ENCODE measurements at places on chromosomes 11 and 22.

GRCh38 chr11:832529-833113 is at the start of gene CD151:
Gene CD151 (plus strand): TSS chr11:832952. CDS start chr11:836070, 3,118 bp downstream.
- no peak for DNase-seq

GRCh38 chr22:20606784-20607128 is 99.3 kb downstream of the MED15 start:
- no peak for DNase-seq

GRCh38 chr11:65502555-65503367 is 3.9 kb downstream of the MALAT1 start:
- DNase-seq: no peak

DNA sequence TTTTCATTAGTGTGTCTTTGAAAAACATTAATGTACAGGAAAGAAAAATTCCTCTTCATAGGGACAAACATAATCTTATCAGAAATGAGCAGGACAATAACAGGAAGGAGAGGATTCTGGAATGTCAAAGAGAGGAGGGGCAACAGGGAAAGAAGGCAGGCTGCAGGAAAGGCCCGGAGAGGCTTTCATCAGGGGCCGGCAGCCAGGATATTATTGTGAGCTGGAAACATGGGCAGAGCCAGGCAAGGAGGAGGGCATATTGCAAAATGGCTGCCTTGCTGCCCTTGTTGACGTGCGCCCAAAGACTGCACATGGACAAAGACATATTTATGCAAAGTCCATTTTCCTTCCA is 433.7 kb downstream of the ETS1 start:
- DNase-seq: no peak

DNA sequence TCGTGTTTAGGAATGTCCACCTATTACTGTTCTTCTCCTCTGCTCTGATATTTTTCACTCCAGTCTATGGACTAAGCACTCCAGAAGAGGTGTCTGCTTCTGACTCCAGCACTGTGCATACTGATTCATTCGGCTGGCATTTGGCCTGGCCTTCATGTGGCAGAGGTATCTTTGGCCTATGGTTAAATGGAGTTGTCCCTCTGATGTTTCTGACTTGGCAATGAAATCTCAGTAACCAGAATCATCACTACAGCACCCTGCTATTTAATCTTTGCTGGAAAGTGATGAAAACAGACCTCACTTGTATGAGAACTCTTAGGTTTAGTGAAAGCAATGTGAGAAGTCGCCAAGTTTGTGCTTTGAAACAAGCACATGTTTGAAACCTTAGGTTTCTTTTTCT is 155.2 kb downstream of the MAML2 start:
- DNase-seq: no peak

DNA sequence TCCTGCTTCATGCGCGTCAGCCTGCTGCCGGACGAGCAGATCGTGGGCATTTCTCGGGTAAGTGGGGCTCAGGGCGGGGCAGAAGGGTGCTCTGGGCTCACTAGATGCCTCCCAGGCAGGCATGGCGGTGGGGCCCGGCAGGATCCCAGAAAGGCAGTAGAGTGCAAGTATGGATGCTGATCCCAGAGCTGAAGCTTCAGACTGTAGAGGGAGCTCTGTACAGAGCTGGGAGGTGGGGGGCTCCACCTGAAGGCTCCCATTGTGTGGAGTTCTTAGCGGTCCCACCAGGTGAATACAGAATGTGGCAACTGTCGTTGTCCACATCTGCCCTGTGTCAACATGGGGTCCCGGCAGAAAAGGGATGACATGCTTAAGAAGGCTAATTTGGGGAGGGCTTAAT is 16.5 kb upstream of the RHOD start:
- DNase-seq: no peak

DNA sequence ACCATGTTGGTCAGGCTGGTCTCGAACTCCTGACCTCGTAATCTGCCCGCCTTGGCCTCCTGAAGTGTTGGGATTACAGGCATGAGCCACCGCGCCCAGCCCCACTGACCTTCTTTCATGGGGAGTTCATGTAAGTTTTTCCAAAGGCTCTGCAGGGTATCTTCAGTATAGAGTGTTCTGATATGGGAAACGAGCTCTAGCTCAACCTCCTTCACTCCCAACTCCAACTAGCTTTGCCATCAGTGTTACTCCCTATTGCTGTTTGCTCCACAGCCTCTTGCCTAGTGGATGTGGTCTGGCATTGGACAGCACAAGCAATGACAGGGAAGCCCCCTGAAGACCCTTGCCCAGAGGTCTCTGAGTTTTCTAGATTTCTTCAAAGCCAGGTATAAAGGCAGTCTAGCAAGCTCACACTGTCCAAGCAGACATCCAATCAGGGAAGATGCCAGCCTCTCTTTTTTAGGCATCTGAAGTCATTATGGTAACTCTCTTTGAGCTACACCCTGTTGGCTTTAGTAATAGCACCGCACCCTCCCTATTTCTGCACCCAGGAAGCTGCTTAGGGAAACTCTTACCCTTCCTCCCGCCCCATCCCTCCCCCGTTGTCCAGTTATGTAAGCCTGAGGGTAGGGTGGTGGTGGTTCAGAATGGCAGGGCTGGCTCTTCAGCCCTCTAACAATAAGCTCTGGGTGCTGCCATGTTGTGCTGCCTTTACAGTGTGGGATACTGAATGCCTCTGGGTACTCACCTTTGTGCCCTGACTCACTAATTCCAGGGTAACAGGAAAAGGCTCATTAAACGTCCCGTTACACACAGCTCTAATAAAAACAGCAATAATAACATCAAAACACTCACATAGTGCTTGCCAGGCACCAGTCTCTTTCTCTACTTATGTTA is 41.4 kb upstream of the CLDN5 start:
- no peak for DNase-seq

DNA sequence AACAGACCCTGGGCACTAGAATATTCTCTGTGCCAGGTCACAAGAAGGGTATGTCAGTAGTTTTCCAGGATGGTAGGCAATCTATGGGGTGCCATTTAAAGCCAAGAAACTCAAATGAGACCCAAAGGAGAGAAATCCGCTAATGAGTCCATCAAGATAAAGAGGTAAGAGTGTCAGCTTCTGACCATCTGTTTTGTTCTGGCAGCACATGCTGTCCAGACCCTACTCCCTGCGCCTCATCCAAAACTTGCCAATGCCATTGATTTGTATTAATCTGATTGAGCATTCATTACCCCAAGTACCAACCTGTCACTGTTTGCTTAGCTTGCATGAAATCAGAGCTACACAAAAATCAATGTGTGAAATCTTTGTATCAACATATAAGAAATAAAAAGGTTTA is 229.0 kb downstream of the BLID start:
- no peak for DNase-seq

- no peak for DNase-seq
These were observed 332.2 kb downstream of the LUZP2 start for GRCh38 chr11:24828938-24829605.

DNA sequence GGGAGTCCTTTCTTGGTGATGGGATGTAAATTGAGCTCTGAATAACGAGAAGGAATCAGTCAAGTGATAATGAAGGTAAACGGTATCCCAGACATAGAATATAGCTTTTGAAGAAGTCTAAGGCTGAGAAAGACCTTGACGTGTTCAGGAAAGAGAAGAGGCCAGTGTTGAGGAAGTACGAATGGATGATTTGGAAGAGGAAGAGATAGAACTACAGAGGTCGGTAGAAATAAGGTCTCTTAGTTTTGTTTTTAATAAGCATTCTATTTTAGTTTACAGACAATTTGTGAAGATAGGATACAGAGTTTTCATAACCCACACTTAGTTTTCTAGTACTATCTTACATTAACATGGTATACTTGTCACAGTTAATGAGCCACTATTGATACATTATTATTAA is 1598.1 kb downstream of the FAM181B start:
- no peak for DNase-seq

GRCh38 chr11:132228746-132229325 is 858.4 kb downstream of the NTM start:
- DNase-seq: no peak

GRCh38 chr22:42895087-42895486 is 38.0 kb upstream of the ARFGAP3 start:
- DNase-seq: no peak

DNA sequence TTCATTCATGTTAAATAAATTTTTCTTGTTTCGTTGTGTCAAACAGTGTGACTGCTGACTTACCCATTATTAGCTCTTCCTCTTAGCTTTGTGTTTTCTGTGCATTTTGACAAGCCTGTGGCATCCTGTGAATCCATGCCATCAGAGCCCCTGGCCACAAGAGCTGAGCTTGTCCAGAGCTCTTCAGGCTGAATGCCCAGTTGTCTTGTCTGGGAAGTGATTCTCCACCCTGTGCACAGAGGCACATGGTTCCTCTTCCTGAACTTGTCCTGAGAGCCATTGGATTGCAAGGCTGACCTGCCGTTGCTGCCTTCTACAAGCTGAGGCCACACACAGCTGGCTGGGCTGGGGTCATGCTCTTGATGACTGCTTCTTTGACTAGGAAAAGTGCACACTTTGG is 64.1 kb downstream of the PPP6R3 start:
- no peak for DNase-seq

DNA sequence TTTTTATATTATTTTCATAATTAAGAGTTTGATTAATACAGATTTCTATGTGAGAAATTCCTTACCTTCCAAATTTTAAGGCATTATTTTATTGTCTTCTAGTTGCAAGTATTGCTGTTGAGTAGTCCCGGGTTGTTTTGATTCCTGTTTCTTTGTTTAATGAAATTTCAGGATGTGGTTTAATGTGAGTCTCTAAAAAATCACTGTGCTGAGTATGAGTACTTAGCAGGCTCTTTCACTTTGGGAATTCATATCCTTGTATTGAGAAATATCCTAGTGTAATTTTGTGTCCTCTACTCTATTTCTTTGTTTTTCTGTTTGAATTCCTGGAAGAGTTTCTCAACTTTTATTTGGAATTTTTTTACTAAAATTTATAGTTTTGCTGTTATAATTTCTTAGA is 113.2 kb downstream of the TMEM135 start:
- DNase-seq: no peak

DNA sequence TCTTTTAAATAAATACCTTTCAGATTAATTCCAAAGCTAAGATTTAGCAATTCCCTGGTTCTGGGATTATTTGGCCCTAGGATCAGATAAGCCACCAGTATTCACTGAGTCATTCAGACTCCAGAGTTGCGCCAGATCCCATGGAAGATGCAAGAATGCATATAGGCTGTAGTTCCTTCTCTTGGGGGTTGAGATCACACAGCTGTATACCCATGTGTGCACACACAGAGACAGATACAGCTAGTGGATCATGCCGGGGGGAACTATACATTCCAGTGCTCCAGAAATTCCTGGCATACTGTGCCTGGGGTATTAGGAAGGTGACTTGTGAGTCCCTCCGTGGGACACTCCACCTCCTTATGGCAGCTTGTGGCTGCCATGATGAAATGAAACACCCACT is 75.4 kb downstream of the ZBTB16 start:
- DNase-seq: no peak

GRCh38 chr11:14555818-14556217 is 35.6 kb upstream of the PSMA1 start:
- no peak for DNase-seq

DNA sequence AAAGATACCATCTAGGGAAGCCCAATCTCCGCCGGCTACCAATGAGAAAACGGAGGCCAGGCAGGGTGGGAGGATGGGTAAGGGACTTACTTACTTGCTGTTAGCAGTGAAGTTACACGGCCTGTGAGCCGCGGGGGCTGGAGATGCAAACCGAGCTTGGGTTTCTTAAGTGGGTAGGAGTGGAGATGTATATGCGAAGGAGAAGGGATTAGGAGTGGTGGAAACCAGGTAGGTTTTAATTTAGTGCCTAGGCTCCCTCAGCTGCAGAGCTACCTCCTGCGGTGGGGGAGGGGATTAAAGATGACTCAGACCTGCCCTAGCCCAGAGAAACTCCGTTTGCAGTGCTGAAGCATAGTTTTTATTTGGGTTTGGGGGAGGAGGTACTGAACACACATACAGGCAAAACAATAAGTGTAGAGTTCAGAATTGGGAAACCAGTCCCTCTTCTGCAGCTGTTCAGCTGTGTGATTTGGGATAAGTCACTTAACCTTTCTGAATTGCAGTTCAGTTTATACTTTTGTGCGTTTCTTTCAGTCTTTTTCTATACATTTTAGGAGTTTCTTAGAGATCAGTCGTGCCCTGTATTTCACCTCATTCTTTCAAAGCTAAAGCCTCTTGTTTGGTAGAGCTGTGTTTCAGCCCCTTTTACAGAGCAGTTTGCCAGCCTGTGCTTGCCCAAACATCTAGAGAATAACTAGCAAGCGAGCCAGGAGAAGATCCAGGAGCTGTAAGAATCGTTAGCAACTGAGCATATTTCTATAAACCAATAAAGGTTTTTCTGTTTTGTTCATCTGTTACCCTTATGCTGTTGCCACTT is 596 bp upstream of the TNRC6B start:
- DNase-seq: no peak

GRCh38 chr22:35641494-35642120 is 6.6 kb upstream of the APOL6 start:
- DNase-seq: no peak

DNA sequence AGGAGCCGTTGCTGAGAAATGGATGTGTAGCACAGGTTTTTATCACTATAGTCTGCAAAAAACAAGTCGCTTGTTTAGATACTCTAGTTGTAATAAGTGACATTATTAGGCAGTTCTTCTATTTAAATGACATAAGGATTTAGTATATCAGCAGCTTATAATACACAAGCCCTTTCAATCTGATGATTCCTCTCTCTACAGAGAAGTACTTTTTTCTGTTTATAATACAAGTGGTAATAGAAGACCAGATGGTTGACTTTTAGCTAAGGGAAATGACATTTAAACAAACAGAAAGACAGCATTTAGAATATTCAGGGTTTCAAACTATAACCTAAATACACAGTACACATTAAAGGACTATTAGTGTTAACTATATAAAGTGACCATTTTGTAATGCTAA is 60.4 kb downstream of the IMMP1L start:
- DNase-seq: no peak

DNA sequence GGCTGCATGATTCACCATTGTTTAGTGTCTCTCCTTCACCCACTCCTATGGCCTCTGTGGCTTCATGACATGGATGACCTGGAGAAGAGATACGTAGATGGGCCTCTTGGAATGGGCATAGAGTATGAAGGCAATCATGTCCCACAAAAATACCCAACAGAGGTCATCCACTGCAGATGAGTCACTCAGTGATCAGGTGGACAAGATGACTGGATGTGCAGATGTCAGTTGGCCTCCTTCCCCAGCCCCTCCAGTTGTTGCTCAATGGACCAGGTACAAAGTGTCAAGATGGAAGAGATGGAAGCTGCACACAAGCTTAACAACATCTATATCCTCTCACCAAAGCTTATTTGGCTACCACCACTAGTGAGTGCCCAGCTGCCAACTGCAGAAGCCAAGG is 41.0 kb upstream of the CLPB start:
- no peak for DNase-seq

DNA sequence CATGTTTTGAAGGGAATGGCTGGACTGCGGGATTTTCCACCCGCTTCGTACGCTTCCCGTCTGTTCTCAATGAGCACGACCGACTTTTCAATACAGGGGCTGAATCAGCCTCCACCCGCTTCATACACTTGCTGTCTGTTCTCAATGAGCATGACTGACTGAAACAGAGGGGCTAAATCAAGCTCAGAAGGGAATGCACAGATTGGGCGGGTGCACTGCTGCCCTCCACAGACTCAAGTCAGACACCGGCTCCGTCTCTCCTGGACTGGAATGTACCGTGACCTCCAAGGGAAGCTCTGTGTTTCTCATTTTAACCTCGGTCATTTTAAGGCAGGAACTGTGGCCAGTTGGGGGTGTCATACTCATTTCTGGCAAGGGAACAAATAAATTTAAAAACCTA is 48.5 kb downstream of the BRD1 start:
- no peak for DNase-seq

Measured in activated gamma-delta T cell (primary cell).